ENCODE measurements at places on chromosomes 11 and 22.

DNA sequence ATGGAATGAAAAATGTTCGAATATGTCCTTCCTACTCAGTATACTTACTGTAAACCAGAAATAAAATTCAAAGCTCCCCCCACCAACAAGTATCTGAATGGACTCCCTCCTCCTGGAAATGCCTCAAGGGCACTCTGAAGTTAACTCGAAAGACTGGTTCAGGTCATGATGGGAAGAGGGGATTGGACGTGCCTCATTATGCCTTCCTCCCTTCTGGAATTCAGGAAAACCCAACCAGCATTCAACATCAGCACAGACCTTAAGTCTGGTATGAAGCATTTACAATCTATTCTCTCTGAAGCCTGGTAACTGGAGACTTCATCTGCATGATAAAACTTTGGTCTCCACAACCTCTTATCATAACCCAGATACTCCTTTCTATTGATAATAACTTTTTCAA lies 428.3 kb upstream of the RAG2 start:
- DNase-seq = no peak

GRCh38 chr22:48556222-48556621 lies 1271.5 kb downstream of the BRD1 start:
- no peak for DNase-seq

- DNase-seq = peak; percentile 30
These were observed 471.1 kb upstream of the ANO3 start for GRCh38 chr11:25860677-25861450.

DNA sequence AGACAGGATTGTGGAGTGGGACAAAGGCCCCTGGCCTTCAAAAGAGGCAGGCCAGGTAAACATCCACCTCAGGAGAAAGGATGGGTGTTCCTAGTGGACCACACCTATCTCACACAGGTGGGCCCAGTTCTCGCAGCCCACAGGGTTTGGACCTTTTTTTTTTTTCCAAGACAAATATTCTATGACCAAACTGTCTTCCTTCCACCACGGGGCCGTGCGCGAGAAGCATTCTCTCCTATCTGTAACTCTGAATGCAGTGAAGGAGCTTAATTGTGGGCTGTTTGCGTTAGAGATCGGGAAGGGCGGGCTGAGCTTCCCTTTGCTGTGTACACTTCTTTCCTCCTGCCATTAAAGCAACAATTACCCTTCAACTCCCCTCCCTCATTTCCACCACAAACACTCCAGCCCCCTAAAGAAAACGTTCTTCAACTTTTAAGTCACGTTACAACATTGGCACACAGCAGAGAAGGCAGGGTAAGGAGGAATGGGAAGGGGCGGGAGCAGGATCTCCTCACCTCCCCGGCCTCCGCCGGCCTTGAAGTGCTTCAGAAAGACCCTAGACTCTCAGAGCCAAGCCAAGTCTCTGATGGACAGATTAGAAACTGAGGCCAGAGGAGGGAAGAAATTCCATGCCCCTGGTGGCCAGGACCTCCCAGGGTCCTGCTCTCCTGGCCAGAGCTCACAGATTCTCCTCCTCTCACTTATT lies 238.4 kb downstream of the BUD13 start:
- DNase-seq = no peak

GRCh38 chr11:106409222-106409621 lies 331.8 kb downstream of the AASDHPPT start:
- DNase-seq = no peak

- DNase-seq = no peak
These were observed 882 bp downstream of the CYB5R2 start for GRCh38 chr11:7672276-7672959.

- no peak for DNase-seq
These were observed 77.3 kb upstream of the PHF21A start for GRCh38 chr11:46198245-46199240.

DNA sequence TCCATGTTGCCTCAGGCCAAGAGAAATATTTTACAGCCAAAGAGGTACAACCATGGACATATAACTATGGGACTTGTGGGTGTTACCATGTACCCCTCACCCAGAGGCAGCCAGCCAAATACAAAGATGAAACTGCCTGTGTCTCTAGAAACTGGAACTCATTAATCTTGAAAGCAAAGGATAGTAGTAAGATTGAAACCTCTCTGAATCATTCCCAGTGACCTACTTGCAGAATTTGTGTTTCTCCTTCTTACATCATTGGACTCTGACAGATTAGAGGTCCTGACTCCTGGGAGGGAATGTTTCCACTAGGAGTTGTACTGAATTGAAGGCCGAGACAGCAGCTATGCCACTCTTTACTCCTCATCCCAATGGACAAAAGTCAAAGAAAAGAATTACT lies 257.4 kb upstream of the UBASH3B start:
- no peak for DNase-seq

DNA sequence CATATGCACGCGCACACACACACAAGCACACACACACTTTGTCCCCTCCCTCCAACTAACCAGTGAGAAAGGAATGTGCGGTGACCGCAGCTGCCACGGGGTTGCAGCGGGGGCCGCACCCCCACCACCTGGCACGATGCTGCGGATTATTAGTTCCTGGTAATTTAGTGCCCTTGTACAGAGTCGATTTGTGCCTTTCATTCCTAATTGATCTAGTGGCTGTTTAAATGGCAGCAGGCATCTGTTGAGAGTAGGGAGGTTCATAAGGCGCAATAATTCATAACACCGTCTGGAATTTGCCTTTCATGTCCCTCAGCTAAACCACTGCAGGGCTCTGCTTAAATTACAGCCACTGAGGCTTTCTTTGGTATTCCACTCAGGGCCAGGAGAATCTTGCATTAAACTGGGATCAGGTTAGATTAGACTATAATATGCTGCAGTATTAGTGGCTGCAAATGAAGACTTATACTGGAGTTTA lies 113.7 kb downstream of the FEZ1 start:
- DNase-seq = no peak

- no peak for DNase-seq
These were observed 23.5 kb downstream of the RRM1 start for GRCh38 chr11:4118107-4118506.

GRCh38 chr22:42627981-42628380 lies 12.4 kb downstream of the ATP5MGL start:
- no peak for DNase-seq

DNA sequence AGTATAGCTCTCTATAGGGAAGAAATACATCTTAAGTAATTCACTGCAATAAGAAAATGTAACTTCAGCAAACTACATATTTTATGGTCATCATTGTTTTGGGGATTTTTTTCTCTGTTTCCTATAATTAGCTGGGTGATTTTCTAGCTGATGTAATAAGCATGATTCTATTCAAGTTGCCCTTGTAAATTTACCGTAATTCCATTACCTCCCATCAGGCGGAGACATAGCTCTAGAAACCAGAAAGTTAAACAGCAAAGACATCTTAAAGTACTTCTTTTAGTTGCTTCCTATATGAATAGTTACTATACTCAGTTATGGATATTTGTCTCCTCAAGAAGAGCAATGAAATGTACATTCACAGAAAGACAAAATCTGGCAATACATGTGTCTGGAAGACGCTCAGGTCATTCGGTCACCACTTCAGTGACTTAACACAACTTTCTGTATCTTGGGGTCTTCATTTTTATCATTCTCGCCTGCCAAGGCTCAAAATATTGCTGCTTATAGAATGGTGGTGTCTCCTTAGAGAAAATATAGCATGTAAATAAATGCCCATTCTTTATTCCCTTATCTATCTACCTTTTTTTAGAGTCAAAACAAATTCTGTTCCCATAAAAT lies 239.9 kb upstream of the ZC3H12C start:
- no peak for DNase-seq

GRCh38 chr11:7414973-7415817 lies 70.1 kb upstream of the OLFML1 start:
- no peak for DNase-seq
